NCI-H1048 (cell line): ENCODE measurements at places on chromosomes 5 and 9.

GRCh38 chr9:1453636-1454035 is 403.5 kb downstream of the DMRT2 start:
- DNase-seq = no peak

DNA sequence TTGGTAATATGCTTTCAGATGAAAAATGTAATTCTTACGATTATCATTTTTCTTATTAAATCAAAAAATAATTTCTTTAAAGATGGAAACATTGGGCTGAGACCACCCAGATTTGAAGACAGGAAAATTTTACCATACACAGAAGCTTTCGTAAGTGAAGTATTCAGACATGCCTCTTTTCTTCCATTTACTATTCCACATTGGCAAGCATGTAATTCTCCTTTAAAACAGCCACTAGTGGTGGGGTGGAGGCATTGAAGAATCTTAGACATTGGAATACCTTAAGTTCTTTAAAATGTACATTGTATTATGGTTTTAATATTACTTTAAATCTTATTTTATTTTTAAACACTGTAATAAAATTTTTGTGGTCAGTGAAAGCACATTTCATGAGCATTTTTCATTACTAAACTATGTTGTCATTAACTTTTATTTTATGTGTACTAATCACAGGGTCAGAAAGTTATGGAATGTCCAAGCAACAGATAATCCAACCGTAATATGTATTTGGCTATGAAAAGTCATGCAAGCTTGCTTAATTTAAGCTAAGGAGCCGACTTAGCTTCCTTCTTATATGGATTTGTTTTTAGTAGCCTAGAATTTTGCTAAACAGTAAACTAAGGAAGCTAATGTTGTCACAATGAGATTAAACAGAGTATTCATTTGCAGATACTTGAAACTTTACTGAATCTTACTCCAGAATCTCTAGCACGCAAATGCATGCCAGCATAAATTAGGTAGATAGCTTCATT is 97.4 kb upstream of the ALDH1A1 start:
- DNase-seq = no peak

DNA sequence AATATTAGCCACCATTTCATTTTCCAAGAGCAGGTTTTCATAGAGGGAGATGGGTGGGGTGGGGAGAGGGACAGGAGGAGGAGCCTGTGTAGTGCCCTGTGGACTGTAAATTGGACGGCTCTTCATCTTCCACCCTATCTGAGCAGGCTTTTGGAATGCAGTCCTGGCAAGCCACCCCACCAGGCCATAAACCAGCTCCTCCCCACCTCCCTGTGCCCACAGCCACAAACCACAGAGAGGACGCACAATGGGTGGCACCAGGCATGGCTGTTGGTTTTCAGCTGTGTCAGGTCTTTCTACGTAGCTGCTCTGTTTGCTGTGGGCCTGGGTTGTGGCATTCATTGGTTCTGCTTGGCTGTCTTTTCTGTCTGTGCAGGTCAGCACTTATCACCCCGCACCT is 58.0 kb downstream of the PLAC8L1 start:
- no peak for DNase-seq

DNA sequence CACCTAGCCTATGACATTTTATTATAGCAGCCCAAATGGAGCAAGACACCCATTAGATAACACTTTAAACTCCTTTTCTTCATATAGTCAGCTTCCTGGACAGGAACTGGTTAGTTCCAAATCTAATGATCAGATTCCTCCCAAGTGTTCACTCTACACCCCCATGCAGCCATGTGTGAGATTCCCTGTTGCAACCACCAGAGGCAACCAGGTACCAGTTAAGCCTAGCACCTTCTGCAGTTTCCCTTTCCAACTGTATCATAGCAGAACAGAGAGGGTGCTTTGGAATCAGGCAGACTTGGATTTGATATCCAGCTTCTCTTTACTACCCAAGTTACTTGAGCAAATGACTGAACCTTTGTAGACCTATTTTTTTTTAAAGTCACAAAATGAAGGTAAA is 296.6 kb upstream of the PCSK5 start:
- DNase-seq = no peak

GRCh38 chr5:147576646-147577535 is 67.0 kb upstream of the DPYSL3 start:
- no peak for DNase-seq

DNA sequence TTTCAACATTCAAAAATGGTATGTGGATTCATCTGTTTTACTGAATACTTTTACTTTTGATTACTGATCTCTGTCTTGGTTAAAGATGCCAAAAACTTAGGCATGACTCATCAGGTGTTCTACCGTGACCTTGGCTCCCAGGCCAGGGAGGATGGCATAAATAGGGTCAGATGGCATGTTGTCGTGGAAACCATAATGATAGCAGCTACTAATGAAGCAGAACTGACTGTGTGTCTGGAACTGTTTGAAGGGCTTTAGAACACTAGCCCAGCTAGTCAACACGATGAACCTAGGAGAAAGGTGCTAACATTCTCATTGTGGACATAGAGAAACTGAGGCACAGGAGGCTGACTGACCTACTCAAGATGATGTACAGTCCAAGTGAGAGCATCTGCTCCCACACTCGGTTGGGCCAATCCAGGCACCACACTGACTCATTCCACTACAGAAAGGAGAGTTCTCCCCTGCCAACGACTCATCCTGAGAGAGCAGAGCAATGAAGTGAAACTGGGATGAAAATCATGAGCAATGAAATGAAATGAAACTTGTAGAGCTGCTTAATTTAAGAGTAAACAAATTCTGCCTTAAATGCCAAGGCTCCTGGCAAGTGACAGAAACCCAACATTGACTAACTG is 116.0 kb downstream of the TENT4A start:
- DNase-seq = no peak

DNA sequence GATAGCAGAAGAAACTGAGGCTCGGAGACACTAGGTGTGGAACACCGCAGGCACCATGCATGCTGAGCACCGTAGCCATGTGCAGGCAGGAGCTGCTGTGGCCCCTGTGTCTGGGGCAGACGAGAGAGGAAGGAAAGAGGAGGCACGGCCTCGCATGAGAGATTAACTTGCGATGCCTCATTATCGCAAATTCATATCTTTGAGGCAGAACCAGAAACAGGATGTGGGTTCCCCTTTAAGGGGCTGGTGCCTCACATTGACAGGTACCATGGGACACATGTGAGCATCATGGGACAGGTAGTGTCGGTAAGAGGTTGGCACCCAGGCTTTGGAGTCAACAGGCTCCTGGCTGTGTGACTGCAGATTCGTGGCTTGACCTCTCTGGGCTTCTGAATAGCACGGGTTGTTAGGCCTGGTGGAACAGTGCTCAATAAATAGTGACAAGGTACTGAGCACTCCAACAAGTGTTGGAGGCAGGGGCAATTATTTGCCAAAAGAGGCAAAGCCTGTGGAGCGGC is 40.8 kb downstream of the NAIF1 start:
- no peak for DNase-seq

DNA sequence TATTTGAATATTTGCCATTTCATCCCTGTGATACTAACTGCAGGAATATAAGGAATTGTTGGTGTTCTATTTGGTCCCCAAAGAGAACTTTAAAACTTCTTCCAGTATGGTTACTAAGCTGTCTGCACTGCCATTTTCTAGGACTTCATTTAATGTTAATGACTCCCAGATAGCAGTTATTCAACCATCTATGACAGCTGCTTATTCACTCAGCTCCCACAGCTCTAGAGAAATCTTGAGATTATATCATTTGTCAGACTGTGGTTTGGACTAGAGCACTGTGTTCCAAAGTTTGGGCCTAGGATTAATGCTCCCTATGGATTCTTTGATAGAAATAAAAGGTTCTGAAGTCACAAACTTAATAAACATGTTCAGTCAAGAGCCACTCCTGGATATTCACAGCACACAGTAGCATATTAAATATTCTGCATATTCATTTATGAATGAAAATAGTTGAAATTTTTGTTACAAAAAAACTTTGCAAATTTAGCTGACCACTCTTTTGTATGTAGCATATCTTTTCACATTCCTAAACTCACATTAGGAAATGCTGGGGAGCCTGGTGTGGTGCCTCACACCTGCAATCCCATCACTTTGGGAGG is 173.7 kb downstream of the NFIB start:
- DNase-seq = no peak

DNA sequence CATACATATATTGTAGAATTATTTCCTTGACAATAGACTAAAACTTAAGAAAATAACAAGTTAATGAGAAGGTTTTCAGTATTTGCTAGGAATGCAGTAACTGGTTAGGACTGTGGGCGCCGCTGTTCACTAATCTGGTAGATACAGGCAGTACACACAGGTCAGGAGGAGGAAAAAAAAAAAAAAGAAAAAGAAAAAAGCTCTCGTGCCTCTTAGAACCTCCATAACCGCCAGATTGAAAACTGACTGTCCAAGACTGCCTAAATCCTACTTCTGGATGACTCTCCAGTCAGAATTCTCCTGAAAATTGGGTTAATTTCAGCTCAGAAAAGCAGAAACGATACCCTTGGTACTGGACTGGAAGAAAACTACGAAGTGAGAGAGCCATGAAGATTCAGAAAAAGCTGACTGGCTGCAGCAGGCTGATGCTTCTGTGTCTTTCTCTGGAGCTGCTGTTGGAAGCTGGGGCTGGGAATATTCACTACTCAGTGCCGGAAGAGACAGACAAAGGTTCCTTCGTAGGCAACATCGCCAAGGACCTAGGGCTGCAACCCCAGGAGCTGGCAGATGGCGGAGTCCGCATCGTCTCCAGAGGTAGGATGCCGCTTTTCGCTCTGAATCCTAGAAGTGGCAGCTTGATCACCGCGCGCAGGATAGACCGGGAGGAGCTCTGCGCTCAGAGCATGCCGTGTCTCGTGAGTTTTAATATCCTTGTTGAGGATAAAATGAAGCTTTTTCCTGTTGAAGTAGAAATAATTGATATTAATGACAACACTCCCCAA is at the start of gene PCDHGA1:
Gene PCDHGA1, plus strand, starts transcription at position 216 of the 782 bp plus-strand sequence.
- DNase-seq = no peak

DNA sequence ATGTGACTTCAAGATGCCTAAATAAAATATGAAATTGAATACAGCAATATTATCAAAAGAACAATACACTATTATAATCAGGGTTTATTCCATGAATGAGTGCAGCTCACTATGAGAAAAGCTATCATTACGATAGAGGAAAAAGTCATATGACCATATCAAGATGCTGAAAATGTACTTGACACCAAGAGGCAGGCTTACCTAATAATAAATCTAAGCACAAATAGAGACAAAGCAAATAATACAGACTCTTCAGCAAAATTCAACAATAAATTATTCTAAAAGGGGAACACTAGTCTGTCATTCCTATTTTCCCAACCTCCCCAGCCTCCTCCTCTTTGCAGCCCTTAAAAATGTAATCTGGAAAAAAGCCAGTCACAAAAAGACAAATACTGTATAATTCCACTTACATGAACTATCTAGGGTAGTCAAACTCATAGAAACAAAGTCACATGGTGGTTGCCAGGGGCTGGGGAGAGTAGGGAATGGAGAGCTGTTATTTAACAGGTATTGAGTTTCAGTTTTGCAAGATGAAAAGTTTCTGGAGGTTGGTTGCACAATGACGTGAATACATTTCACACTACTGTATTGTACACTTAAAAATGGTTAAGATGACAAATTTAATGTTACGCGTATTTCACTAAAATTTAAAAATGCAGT is 148.4 kb downstream of the NFIB start:
- DNase-seq = no peak
